ENCODE measurements at places on chromosomes 7 and 10.

GRCh38 chr7:129828989-129829736 is 123.6 kb downstream of the UBE2H start:
- no peak for DNase-seq

GRCh38 chr7:45071528-45071927 is 17.2 kb downstream of the NACAD start:
- DNase-seq: no peak

DNA sequence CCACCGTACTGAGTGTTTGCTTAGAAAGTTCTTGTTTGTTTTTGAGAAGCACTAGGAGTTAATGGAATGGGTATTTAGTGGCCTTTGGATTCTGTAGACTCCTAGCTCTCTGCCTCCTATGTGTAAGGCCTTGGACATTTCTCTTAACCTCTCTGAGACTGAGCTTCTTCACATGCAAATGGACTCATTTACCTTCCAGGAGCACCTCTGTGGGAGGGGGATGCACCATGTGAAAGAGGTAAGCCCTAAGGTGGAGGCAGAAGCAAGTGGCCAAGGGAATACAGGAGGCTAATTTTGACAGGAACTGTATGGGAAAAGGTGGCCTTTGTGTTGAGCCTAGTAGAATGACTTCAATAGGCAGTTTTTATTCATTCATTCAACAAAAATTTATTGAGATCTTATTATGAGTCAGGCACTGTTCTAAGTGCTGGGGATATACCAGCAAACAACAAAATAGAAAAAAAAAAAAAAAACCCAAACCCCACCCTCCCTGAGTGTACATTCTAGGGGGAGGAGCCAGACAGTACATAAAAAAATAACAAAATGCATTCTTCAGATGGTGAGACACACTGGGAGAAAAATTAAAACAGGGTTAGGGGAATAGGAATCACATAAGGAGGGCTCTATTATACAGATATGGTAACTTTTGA is 9.2 kb upstream of the EPHA1 start:
- DNase-seq: no peak

- DNase-seq: peak; percentile 81
Observed at GRCh38 chr10:72834183-72834825, 59.2 kb upstream of the OIT3 start.

DNA sequence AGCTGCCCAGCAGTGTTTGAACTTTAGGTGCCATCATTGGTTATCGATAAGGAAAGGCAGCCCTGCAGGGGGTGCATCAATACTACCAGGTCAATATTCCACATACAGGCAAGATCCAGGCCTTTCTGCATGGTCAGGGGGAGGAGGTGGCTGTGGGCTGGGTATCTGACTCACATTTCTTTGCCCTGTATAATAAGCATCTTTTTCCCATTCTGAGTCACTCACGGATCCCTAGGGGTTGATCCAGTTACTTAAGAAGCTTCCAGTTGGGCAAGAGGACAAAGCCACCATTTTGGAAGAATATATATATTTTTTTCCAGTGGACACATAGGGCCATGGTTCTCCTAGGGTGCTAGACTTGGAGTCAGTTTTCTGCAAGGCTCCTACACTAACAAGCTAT is 114.2 kb upstream of the HABP2 start:
- no peak for DNase-seq

- DNase-seq: no peak
Observed at GRCh38 chr10:49263591-49263990, 35.4 kb upstream of the C10orf71 start.

- DNase-seq: no peak
Observed at GRCh38 chr7:44377681-44378421, 52.5 kb upstream of the CAMK2B start.

- DNase-seq: no peak
Observed at GRCh38 chr7:56079450-56080185, 13.1 kb downstream of the PHKG1 start.

DNA sequence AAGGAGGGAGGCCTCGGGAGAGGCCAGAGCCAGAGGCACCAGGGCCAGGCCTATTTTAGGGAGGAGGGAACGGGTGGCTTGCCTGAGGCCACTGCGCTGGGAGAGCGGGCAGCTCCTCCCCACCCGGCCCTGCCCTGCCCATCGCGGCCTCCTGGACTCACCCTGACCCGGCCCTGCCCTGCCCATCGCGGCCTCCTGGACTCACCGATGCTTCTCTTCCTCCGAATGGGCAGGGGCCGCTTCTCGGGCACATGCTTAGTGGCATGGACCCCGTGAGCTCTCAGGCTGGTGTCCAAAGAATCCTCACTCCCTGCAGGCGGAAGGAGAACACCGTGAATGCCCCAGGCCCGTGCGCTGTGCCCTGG is 7.5 kb downstream of the PDGFA start:
- DNase-seq: no peak

DNA sequence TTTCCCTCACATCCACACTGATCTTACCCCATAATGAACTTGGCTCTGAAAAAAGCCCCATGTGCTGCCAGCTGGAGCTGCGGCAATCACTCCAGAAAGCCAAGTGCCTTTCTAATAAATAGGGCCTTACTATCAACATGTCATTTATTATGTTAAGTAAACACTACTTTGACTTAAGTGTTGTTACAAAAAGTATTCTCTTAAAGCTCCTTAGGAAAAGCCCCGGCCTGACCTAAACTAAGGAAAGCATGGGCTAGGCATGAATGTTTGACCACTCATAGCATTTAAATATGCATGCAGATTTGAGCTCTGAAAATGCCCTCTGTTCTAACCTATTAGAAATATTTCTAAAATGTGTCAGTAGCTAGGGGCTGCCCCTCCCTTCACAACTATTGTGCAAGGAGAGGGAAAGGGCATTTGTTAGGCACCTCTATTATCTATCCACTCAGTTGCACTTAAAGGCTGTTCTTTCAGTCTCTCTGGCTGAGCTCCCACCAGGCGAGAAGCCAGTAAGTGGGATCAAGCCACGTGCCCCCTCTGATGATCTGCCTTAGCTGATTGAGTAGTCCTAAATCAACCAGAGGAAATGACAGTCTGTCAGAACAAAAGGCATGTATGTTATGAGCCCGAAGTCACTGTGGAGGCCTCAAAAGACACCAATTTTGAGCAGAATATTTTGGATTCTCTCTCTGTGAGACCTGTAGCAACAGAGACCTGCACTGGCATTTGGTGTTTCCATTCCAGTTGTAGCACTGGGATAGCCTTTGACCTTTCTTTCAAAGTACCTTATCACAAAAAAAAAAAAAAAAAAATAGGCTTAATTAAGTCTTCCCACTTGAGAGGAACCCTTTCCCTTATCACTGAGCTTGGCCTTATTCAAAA is 77.1 kb downstream of the ITGB8 start:
- no peak for DNase-seq

GRCh38 chr7:100565133-100565571 is 8.5 kb downstream of the SAP25 start:
- no peak for DNase-seq

- no peak for DNase-seq
Observed at GRCh38 chr7:118745927-118746326, 521.4 kb downstream of the ANKRD7 start.

DNA sequence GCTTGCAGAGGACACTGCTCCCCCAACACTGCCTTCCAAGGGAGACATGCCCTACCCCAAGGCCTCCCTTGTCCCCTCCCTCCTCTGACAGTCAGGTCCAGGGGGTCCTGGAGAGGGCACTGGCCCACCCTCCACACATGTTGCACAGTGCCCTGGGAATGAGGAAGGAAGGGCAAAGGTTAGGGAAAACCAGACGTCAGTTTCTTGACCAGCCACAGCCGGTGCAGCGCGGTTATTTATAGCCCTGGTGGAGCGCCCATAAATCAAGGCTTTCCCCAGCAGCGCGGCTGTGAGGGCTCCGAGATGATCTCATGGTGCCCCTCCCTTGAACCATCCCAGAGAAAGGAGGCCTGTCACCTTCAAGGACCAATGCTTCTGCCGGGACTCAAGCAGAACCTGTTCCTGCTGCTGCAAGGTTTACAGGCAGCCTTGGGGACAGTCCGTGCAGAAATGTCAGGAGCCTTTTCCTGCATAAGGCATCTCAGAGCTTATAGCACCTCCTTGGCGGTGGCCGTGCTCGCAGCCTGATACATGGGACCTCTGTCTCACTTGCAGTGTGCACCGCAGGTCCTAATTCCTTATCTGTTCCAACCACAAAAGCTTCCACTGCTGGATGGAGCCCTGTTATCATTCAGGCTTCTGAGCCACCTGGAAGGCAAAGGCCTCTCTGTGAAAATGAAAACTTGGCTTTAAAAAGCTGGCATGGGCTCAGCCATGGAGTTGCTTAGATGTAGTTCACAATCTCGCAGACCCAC is 127.3 kb downstream of the LHPP start:
- no peak for DNase-seq

DNA sequence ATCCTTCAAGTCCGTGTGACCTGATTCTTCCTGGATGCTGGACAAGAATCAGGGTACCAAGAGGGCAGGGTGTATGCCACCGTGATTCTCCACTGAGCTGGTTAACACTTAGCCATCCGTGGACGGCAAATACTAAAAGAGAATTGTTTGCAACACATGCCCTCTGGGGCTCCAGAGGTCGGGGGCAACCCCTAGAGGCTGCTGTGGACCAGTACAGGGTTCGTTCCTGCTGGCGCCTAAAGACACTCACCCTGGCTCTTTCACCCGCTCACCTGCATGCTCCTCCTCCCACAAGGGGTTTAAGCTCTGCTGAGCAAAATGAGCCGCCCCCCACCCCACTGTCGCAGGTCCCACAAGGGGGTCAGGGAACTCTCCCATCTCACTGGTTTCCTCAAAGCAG is 148.7 kb upstream of the ITGB1 start:
- no peak for DNase-seq

GRCh38 chr7:9127901-9128300 is 694.5 kb downstream of the NXPH1 start:
- DNase-seq: no peak

DNA sequence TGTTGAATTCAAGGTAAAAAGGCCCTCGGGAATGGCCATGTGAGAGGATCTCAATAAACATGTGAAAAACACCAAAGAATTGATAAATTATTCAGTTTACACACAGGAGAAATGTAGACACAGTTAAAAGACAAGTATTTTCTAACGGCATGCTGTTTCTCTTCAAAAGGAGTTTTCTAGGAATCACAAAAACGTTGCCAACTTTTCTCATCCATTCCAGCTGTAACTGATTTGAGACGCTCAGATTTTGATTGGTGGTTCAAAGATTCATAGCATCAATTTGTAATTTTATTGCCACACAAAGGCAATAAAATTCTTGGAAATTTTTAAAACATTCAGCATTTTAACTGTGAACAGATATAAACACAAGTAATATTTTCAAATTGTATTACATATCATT is 384.9 kb upstream of the PFKP start:
- DNase-seq: no peak

DNA sequence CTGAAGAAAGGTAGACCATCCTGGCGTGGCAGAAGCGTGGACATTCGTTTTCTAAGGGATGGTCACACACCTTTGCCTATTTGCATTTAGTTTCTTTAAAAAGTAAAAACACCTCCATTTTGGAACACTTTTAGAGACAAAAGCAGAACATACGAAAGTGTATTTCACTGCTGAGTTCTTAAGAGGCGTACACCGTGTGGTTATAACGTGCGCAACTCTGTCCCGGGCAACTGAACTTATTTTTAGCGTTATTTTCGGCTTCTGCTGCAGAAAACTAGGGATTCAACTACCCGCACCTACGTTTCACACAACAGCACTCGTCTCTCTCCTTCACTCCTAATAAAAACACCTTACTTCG is 557 bp upstream of the LSM8 start:
- peak; percentile 51 for DNase-seq

- no peak for DNase-seq
Observed at GRCh38 chr10:64112701-64113355, 591.6 kb downstream of the REEP3 start.

GRCh38 chr10:70843333-70843732 is 27.6 kb downstream of the SGPL1 start:
- no peak for DNase-seq

DNA sequence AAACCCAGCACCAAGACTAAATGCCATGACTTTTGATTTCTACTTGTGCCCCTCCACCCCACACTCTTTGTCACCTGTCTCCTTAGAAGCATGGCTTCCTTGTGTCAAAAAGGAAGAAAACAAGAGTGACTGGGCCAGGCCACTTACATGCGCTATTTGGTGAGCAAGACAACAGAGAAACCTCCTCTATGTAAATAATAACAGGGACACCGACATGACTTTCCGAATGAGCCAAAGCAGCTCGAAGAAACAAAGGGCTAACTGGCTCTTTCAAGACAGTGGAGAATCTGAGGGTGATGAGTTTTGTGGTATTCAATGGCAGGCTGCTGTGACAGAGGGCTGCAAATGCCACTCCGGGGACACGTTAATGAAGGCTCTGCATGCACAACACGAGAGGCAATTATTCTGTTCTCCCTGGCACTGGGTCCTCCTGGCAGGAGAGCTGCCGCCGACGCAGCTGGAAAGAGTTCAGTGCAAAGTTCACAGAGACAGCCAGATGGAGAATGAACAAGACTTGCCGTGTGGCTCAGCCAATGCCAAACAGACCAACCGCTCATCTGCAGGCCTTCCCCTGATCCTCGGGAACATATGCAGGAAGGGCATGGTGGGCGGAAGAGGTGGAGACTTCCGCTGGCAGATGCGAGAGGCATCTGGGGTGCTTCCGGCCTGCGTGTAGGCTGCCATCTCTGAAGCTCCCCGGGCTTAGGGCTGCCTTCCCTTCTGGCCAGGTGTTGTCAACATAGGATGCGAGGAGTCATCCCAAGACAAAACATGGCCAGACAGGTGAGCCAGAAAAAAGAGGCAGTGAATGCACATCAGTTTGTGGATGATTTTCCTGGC is 59.1 kb upstream of the SMNDC1 start:
- no peak for DNase-seq

GRCh38 chr10:116840389-116841075 is 8.8 kb upstream of the ENO4 start:
- DNase-seq: no peak

- no peak for DNase-seq
Observed at GRCh38 chr7:144050093-144050492, 1.3 kb downstream of the OR2A5 start.

DNA sequence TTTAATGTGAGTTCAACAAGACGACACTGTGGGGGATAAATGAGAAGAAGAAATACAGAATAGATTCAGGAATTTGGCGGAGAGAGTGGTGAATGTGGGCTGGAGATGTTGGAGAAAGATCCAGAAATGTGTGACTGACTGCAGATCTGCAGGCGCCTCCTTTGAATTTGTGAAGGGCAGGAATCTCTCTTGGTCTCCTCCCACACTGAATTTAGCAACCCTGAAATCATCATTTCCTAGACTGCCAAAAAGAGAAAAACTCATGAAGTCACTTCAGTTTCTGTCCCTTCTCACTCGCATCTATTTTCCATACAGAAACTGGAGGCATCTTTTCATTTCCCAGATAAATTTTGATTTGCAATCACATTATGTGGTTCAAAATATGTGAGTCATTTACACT is 128.7 kb downstream of the GNAI1 start:
- DNase-seq: no peak

DNA sequence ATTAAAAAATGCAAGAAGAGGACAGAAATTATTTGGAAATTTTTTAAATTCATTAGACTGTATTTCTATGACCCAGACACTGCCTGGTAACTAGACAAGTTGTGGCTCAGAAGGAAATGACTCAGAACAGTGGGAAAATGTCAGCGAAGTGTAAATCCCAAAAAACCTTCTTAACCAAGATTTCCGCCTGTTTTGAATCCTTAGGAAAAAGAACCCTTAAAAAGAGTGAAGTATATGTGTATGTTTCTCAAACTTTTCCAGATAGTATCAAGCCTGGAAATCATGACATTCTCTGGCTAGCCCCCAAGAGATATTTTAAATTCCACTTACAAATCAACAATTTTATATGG is 42.7 kb upstream of the PLXNA4 start:
- no peak for DNase-seq

Measured in hematopoietic multipotent progenitor cell (in vitro differentiated cells).